ENCODE measurements at places on chromosomes 4 and X. TPM values are rescaled to one million over a fixed set of nuclear protein-coding genes. Genes with fewer than 3 reads are reported as not detected.

CFP gene
- total RNA-seq, result 6.4 TPM

TBX22 gene
- total RNA-seq, result 2.8 TPM

USP51 gene
- total RNA-seq, result 7.6 TPM

SLAIN2 gene
- 48.2 TPM for total RNA-seq

PTCHD1 gene
- total RNA-seq, result 0.76 TPM
